ENCODE measurements at places on chromosomes 12 and 14. TPM values are rescaled to one million over a fixed set of nuclear protein-coding genes. Genes with fewer than 3 reads are reported as not detected.

DNA sequence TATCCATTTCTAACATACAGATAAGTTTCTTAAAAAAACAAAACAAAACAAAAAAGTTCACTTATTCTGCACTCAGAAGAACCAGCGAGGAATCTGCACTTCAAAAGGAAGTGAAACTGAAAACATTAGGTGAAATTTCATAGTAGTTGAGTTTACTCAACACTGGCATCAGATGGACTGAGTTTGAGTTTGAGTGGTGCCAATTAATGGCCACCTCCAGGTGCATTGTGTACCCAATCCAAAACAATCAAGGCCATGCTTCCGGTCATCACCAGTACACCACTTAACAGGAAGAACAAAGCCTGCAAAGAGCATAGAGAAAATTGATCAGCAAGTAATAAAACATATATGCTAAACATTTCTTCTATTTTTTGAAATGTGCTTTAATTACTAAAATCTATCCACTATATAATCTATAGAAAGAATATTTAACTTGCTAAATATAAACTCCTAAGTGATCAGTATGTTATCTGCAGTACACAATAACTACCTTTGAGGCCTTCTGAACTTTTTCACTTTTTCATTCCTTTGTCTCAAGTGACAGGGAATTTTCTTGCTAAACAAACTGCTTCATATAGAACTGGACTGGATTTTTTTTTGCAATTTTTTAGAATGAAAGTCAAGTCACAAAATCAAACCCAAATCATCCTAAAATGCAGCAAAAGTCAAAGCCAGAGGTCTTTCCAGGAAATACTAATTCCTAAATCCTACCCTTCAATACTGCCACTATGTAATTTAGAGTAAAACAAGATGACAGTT lies 11.5 kb downstream of the SLC38A2 start:
- no peak for DNase-seq

DNA sequence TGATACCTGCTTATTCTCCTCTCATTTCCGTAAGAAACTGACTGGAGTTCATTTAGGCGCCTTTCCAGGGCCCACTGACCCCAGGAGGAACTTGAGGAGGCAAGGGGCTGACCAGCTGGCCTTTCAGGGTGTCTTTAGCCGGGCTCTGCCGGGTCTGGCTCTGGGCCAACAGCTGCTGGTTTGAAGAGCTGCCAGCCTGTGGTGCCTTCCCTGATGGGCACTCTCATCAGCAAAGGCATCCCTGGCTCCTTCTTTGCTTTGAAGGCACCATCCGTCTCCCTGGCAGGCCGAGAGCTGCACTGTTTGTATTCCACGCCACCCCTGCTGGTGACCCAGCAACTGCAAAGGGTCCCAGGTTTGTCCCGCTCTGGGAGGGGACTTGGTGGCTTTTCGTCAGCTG lies 42.0 kb downstream of the IQSEC3 start:
- no peak for DNase-seq

Gene GPD1
- total RNA-seq = 323 TPM

Gene KDM2B
- 34.2 TPM for total RNA-seq

DNA sequence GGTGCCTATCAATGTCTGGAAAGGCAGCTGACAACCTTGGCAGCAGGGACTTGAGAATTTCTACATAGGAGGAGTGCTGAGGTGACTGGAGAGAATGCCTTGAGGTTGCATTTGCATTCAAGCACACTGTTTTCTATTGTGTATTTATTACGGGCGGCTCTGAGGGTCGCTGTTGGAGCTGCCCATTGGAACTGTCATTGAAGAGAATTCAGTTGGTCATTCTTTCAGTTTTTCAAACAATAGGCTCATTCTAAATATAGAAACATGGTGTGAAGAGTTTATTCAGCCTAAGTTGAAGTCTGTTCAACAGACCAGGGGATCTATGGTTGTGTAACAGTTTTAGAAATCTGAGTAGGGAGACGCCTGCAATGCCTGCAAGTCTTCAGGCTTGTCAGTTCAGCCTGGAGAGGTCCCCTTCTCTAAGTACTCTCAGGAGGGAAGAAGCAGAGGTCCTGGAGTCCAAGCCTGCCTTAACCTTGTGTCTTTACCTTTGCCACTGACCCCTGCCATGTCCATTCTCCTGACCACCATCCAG lies 9.8 kb upstream of the ABHD12B start:
- DNase-seq = no peak

DNA sequence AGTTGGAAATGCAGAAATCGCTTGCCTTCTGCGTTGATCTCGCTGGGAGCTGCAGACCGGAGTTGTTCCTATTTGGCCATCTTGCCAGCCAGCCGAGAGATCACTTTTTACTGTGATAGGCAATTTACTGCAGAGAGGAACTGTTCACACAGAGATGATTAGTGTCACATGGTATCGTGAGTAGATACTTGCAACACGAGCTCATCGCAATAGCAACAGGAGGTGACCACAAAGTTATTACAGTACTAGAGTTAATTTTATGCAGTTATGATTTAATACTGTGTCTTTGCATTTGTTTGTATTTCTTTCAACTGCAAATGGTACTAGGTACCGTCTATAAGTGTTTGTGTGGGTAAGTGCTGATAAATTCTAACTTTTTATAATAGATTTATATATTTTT lies 27.8 kb downstream of the NOPCHAP1 start:
- DNase-seq = no peak

GRCh38 chr14:41541333-41541732 lies 65.3 kb upstream of the LRFN5 start:
- no peak for DNase-seq

- no peak for DNase-seq
Observed at GRCh38 chr12:89082370-89082753, 269.9 kb downstream of the DUSP6 start.

- DNase-seq = no peak
Observed at GRCh38 chr12:51600721-51601120, 9.7 kb downstream of the SCN8A start.

- DNase-seq = no peak
Observed at GRCh38 chr12:15863372-15863771, 18.8 kb upstream of the STRAP start.

DNA sequence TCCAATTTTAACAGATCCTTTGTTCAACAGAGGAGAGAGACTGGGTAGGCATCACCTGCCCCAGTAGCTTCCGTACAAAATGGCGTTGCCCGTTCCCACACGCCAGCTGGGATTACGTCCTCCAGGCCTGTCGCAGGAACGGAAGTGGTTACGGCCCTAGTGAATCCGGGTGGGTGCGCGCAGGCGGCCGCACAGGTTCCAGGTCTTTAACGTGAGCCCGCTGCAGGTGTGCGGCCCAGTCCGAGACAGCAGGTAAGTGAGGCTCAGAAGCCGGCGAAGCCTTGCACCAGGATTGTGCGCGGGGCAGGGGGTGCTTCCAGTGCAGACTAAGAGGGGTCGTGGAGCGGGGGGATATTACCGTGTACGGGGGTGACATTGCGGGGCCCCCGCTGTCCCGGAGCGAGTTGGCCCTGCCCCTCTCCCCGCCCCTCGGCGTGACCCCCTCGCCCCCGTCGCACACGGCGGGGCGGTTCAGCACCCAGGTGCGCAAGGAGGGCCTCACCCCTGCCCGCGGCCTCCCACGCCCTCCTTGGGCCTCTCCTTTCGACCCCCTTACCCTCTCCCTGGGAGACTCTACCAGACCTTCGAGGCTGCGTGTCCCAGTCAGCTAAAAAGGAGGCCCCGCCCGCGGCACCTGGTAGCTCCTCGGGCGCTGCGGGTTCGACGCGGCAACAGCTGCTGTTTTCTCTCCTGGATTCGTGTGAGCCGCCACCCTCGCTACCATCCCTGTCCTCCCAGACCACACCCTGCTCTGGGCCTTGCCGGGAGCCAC lies at the start of gene EXD2:
Gene EXD2 (plus strand): TSS at position 159 of the 772 bp plus-strand sequence. CDS start 17,973 bp downstream, outside the sequence.
- DNase-seq = peak; percentile 80

GRCh38 chr12:81668475-81668874 lies 90.7 kb downstream of the PPFIA2 start:
- no peak for DNase-seq

DNA sequence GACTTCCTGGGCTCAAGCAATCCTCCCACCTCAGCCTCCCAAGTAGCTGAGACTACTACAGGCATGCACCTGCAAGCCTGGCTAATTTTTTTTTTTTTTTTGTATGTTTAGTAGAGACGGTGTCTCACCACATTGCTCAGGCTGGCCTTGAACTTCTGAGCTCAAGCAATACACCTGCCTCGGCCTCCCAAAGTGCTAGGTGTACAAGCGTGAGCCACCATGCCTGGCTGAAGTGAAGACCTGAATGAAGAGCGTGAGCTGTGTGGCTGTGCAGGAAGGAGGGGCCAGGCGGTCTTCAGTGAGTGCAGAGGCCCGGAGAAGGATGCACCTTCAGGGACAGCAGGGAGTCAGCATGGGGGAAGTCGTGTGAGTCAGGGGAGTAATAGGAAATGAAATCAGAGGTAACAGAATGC lies 14.9 kb upstream of the NFKBIA start:
- no peak for DNase-seq

DNA sequence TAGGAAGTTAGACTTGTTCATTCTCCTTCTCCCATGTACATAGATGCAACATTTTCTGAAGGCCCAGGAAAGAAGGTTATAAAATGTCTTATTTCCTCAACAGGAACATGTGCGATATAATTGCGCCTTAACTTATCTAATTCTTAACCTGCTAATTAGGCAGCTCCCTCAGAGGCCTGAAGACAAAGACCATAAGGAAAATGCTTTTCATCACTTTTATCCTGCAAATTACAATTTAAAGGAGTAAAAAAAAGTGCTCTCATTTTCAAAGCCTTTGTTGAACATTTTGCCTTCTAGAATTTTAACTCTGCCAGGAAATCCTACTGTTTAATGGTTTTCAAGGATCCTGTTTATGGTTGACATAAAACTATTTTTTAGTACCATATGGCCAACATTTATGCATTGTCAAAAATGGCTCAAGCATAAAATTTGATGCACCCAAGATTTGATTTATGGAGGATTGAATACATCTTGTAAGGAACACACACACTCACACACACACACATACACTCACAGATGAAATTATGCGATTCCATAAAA lies 660.4 kb upstream of the TMEM132C start:
- no peak for DNase-seq

Gene SLC38A4
- total RNA-seq = 219 TPM

DNA sequence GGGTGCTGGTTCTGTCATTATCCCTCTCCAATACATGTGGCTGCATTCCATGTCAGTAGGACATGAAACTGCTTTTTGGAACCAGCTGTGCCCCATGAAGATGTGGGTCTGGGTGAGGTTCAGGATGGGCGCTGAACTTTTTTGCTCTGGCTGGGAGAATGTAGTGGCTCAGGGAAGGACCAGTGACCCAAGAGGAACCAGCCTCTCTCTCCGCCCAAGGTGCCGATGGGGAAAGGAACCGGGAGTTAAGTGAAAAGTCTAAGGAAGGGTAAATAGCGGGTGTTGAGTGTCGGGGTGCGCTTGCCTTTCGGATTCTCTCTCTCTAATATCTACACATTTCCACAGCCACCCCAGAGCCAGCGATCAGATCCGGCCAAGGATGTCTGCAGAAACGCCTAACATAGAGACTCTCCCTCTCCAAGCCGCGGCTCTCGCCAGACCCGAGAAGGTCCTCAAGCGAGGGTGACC lies 7.8 kb downstream of the ARHGEF25 start:
- DNase-seq = no peak

- DNase-seq = no peak
Observed at GRCh38 chr12:110343114-110343513, 60.4 kb downstream of the ANAPC7 start.

DNA sequence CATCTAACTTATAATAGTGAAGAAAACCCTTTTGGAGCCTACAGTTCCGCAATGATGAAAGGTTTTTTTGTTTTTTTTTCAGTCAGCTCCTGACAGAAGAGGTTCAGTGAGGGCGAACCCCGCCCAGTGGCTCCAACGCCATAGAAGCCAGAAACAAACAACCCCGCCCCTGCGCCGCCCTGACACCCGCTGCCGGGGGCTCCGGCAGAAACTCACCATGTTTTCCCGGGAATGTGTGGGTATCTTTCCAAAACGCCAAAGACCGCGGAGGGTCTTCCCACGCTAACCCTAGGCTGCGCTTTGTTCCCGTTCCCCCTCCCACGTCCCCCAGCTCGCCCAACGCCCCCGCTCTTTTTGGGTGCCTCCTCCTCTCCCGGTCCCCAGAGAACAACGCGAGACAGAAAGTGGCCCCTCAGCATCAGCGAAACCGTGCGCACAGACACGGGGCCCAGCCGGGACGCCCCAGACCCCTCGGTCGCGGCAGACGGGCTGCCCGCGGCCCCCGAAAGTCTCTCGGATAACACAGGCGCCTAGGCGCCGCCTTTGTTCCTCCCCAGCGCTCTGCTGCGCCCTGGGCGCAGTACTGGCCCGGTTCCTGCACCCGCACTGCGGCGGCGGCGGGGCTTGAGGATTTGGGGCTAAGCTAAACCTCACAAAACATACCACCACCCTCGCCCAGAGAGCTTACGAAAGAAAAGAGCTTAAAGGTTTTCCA lies 522 bp downstream of the TUBA1A start:
- DNase-seq = peak; percentile 56

Gene GLIPR1L2
- 0.05 TPM for total RNA-seq

GRCh38 chr12:27208414-27208750 lies 35.7 kb upstream of the STK38L start:
- DNase-seq = no peak

Gene OXA1L
- total RNA-seq = 59.3 TPM

Gene SALL2
- total RNA-seq = 2.9 TPM
